ENCODE measurements at places on chromosomes 16 and 17.

DNA sequence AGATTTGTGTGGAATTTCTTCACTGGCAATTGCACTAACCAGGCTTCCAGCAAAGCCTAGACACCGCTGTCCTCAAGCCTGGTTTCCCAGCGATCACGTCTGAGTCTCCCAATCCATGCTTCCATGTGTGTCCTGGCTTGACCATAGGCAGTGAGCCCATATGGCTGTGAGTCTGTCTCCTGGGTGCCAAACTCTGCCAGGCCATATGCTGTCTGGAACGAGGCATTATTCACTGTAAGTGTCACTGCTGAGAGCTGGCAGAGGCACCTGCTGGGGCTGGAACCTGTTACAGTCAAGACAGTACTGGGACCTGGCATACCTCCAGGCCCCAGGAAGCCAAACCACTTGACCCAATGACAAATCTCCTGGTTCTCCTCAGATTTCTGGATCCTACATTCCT, 60.4 kb downstream of the HS3ST2 start:
- peak; percentile 26 for DNase-seq

- peak; percentile 59 for DNase-seq
Measured at GRCh38 chr17:30379303-30379902, 676 bp downstream of the CPD start.

DNA sequence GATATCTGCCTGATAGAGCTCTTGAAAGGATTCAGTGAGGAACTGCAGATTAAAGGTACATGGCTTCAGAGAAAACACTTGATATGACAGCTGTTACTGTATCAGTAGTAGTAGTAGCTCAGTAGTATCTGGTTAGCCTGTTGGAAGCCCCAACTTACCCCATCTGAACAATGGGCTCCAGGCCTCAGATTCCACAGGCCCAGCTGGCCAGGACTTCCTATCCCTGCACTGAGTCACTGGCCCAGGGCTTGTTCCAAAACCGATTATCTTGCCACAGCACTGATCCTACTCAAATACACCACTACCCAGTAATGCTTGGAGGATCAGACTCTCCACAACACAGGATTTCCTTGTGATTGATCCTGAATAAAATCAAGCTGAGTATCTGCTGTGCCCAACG, 32.6 kb downstream of the DCUN1D3 start:
- DNase-seq = no peak

DNA sequence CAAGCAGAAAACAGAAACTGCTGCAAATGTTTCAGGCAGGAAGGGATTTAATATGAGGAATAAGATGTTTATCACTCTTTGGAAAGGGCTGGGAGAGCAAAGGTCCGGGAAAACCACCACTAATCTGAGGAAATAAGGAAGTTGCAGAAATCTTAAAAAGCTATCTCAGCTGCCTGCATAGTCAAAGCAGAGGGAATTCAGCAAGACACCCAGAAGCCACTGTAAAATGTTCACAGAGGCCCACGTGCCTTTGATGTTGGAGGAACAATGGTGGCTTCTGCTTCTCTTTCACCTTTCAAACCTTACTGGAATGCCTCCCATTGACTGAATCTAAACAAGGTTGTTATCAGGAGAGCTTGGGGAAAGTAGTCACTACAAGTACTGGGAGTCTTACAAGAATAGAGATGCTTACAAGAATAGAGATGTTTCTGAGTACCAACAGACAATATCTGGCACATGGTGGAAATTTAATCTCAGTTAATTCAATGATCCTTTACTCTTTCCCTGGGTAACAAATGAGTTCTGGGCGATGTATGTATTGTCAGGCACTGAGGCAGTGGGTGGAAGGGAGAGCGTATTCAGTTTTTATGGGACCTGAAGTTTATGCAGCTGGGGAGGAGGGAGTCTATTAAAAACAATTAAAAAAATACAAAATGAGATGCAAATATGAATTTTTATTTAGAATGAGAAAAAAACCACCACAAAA, 56.1 kb upstream of the MED13 start:
- no peak for DNase-seq

- no peak for DNase-seq
Measured at GRCh38 chr16:49629851-49630250, 226.1 kb downstream of the ZNF423 start.

GRCh38 chr17:8924595-8924994, 40.9 kb downstream of the PIK3R5 start:
- DNase-seq = no peak

GRCh38 chr17:61689610-61690180, 98.7 kb upstream of the NACA2 start:
- DNase-seq = no peak

GRCh38 chr16:20910781-20911321, 10.3 kb downstream of the LYRM1 start:
- DNase-seq = no peak

DNA sequence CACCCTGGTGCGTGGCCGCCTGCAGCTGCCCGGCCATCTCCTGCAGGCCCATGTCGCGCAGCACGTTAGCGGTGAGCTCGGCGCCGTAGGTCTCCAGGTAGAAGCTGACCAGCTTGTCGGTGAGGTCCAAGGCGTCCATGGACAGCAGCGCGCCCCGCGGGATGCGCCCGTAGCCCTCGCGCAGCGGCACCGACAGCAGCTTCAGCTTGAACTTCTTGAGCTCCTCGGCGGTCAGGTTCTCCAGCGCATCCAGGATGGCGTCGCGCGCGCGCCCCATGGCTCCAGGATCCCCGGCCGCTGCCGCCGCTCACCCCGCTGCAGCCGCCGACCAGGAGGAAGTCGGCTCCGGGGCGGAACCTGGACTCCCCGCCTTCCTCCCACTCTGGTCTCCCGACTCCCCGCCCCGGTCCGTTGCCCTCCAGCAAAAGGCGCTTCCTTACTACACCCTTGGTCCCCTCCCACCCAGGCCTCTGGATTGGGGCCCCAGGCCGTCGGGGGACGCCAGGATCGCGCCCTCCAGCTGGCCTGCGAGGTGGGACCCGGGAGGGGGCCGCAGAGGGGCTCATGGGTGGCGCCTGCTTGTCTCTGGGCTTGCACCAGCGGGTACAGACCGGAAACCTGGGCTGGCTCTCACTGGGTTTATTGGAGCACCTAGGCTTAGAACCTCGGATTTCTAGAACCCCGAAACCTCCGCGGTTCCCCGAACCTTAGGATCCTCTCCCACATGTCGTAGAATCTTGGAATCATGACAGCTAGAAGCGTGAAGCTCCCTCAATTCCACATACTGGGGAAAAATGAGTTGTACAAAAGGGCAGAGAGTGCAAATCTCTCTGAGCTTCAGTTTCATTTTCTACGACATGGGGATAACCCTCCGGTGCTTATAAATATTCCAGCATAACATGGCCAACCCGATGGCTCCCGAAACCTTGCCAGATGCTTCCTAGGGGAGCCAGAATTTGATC, at the start of gene PYCARD:
PYCARD (minus strand) TSS at position 347 of the 962 bp plus-strand sequence; CDS start at position 277, 70 bp downstream.
- peak; percentile 63 for DNase-seq

DNA sequence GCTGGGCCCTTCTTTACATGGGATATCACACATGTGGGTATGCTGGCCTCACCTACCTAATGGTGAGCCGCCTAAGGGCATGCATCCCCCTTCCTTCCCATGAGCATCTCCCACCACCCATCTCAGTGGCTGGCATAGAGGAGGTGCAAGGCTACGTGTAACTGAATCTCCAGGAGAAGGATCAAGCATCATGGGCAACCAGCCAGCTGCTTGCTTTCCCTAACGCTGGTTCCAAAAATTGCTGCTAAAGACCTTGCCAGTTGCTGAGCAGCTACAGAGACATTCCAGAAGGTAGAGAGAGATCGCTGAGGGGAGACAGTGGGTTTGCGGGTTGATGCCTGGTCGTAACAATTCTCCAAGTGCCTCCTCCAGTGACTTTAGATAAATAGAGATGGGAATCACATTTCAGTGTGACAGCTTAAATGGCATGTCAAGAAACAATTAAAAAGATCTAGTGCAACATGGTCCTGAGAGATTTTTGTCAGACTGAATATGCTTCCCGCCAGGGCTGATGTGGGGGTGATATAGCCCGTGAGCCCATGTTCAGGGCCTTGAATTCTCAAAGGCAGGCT, 378.4 kb upstream of the CDH5 start:
- no peak for DNase-seq

GRCh38 chr16:30766206-30766932, 4.2 kb downstream of the RNF40 start:
- no peak for DNase-seq

GRCh38 chr17:66146394-66146793, 45.5 kb downstream of the CEP112 start:
- DNase-seq = no peak

- DNase-seq = no peak
Measured at GRCh38 chr17:82435103-82435502, 15.4 kb downstream of the CYBC1 start.

GRCh38 chr16:17062676-17063075, 408.1 kb downstream of the XYLT1 start:
- no peak for DNase-seq

GRCh38 chr17:76051561-76051960, 20.8 kb downstream of the SRP68 start:
- DNase-seq = no peak

DNA sequence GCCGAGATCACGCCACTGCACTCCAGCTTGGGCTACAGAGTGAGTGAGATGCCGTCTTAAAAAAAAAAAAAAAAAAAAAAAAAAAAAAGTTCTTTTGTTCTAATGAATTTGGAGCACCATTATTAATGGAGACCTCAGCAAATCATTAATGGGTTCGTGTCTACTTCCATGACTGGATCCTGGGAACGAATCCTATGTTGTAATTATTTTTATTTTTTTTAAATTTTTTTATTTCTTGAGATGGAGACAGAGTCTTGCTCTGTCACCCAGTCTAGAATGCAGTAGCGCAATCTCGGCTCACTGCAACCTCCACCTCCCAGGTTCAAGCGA, 30.7 kb downstream of the SPOP start:
- no peak for DNase-seq

DNA sequence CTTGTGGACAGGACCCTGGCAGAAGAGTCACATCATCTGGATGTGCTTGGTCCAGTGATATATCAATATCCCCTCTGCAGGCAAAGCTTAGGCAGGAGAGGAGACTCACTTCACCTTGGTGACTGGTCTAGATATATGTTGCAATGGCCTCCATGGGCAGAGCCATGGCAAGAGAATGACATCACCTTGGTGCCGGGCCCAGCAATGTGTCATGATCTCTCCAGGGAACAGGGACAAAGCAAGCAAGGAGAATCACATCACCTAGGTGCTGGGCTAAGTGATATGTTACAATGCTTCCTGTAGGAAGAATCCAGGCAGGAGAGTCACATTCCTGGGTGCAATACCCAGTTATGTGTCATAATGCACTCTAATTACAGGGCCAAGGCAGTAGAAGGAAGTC, 2106.2 kb downstream of the TP53TG3F start:
- no peak for DNase-seq

DNA sequence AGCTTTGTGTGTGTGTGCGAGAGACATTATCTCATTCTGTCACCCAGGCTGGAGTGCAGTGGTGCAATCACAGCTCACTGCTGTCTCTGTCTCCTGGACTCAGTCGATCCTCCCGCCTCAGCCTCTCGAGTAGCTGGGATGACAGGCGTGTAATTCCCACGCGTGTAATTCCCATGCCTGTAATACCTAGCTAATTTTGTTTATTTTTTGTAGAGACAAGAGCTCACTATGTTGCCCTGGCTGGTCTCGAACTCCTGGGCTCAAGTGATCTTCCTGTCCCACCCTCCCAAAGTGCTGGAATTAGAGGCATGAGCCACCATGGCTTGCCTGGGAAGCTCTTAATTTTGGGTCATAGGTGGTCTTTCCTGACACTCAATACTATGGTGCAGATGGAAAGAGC, 205.3 kb upstream of the TNRC6C start:
- no peak for DNase-seq

GRCh38 chr17:57370619-57371018, 114.3 kb downstream of the MSI2 start:
- no peak for DNase-seq

Measured in NCI-H69 (cell line).